ENCODE measurements at places on chromosomes 7 and 10.

- DNase-seq: no peak
Measured at GRCh38 chr10:56231436-56231835, 129.6 kb downstream of the ZWINT start.

DNA sequence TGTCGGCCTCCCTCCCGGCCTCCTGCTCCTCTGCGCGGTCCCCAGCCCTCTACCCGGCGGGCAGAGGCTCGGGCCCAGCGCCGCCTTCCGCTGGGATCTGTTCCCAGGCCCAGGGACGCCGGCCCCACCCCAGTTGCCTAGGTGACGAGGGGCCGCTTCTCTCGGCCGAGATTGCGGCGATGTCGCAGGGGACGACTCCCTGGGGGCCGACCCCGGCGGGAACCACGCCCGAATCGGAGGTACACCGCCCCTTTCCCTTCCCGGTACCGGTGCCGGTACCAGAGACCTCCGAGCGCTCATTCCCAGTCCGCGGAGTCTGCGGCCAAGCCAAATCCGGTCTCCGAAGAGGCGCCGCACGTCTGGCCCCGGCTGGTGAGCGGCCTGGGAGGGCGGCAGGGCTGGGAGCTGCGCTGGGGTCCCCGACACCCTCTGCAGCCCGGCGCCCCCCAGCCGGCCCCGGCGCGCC is at the start of gene CABCOCO1:
TSS of gene CABCOCO1 (plus strand) at position 136 of the 466 bp plus-strand sequence. CDS start at position 180, 44 bp downstream.
- DNase-seq: peak; percentile 3

DNA sequence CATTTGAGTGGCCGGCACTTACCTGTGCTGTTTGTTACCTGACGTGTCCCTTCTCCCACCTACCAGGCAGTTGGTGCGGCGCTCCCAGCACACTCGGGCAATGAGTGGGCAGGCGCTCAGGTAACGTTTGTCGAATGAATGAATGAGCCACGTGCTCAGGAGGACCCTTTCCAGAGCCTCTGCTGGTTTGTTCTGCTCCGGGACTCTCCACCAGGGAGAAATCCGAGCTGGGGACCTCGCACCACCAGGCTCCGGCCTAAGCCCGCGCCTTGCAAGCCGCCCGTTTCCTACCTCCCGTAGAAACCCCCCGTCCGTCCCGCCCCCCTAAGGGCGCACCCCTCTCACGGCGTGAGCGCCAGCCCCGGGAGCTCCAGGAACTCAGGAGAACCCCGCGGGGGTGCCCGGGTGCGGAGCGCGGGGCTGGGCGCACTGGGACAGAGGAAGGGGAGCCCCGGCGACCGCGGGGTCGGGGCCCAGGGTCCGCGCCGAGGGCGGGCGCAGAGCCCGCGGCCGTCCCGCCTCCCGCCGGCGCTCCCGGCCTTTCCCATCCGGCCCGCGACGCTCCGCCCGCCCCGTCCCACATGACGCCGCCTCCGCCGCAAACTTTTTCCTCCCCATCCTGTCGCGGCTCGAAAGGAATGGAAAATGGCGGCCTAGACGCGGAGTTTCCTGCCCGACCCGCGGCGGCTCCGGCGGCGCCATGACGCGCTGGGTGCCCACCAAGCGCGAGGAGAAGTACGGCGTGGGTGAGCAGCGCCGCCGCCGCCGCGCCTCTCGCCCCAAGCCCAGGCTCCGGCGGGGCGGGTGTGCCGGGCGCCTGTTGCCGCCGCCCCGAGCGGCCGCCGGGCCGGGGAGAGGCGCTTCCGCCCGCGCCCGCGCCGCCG is at the start of gene DOCK1:
TSS of gene DOCK1 (plus strand) at position 611 of the 884 bp plus-strand sequence. CDS start at position 701, 90 bp downstream.
- DNase-seq: peak; percentile 76

- no peak for DNase-seq
Measured at GRCh38 chr7:33593611-33594010, 311.7 kb upstream of the BMPER start.

GRCh38 chr10:6958711-6959110 is 378.6 kb upstream of the PRKCQ start:
- DNase-seq: no peak

GRCh38 chr10:14325325-14325955 is 5.3 kb downstream of the FRMD4A start:
- peak; percentile 71 for DNase-seq

GRCh38 chr7:95688931-95689495 is 83.3 kb upstream of the DYNC1I1 start:
- no peak for DNase-seq

GRCh38 chr7:2105280-2105679 is 127.5 kb downstream of the MAD1L1 start:
- DNase-seq: no peak

DNA sequence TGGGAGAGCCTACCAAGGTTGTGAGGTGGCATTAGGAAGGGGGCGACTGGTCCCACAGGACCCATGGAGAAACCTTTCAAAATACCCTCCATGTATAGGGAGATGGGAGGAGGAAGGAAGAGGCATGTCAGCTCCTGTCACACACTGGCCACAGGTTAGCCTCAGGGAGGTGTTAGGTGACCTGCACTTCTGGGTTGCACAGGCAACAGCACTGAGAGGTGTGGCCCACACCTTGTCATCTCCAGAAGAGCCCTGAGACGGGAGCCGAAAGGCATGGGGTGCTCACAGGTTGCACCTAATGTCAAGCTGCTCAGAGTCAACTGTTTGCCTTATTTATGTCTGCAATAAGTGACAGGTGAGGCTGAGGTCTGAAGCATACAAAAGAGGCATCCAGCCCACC is 14.6 kb upstream of the USP6NL start:
- DNase-seq: no peak

DNA sequence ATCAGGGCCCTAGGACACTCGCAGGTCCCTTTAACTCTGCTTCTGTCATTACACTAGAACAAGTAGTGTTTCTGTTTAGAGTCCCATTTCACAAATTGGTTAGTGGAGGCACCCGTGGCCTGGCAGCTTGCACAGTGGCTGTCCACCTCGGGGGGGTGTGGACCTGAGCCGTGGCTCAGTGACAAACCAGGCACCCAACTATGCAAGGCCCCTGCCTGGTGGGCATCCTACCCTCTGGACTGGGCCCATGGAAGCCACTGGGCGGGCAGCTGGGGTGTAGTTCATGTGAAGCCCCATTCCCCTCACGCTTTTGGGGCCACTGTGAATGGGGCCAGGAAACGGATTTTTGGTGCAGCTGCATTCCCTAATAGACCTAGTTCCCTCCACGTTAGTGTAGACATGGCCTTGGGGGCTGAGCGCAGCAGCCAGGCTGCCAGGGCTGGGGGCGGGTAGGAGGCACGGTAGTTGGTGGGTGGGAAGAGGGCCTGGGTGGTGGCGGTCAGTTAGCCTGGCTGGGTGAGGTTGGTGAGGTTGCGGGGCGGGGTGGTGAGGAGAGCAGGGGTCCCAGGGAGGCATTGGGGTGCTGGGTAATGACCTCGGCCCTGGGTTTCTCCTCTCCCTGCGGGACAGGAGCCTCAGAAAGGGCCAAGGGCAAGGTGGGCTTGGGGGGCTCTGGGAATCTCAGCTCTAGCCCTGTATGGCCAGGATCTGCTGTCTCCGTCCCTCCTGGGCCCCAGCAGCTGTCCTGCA is 18.7 kb downstream of the ZNF316 start:
- no peak for DNase-seq

GRCh38 chr7:84372712-84373111 is 178.1 kb upstream of the SEMA3A start:
- DNase-seq: peak; percentile 58

DNA sequence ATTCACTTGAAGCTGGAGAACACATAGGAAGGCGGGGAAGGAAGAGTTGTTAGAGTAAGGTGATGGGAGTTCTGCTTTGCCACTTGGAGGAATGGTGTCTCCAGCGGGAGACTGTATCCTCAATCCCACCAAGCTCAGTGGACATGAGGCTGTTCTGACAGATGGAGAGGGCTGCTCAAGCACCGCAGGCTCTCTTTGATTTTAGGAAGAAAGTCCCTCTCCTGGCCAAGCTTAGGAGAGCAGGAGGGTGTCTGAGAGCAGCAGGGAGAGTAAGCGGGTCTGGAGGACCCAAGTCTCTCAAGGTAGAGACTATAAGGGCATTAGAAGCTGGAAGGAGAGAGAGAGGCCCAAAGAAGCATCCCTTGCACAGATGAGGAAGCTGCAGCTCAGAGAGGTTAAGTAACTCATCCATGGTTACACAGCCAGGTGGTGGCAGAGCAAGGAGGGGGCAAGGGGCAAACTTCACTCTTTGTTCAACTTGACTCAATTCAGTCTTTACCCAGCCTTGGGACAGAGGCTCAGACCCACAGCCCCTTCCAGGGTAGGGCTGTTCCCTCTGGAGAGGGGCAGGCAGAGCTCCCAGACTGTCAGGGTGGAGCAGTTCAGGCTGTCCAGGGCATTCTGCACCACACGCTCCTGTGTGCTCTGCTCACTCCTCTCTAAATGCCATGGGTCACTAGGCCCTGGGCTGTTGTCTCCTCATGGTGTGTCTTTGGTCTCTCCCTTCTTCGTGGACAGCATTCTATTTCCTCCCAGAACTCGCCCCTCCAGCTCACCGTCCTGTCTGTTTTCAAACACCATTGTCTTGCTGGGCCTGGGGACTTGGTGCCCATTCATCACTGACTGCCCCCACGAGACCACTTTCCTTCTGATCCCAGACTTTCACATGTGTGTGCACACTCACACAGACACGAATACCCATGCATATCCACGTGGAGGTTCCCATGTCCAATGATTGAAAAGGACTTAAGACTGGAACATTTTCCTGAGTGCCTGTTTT is 8.9 kb downstream of the CHAT start:
- DNase-seq: no peak

GRCh38 chr10:12333380-12334185 is 15.8 kb upstream of the CAMK1D start:
- peak; percentile 90 for DNase-seq

DNA sequence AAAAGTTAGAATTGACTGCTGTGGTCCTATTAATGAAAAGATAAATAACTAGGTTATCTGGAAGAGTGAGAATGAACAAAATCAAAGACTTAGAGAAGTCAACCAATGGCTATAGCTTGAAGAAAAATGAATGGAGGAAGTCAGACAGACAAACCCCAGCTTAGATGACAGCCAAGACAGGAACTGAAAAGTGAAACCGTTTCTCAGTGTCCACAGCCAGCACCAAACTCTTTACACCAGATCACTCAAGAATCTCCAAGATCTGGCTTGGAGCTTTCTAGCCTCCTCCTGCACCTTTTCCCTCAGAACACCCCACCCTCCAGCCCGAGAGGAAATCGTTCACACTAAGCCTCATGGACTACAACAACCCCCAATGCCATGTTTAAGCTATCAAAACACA is 167.0 kb downstream of the SFMBT2 start:
- peak; percentile 63 for DNase-seq

GRCh38 chr7:155069992-155070751 is at the start of gene HTR5A:
TSS of gene HTR5A (plus strand) at chr7:155070324. CDS start at chr7:155070900, 576 bp downstream.
- peak; percentile 83 for DNase-seq

GRCh38 chr10:3761021-3761686 is 23.9 kb downstream of the KLF6 start:
- peak; percentile 86 for DNase-seq

- DNase-seq: no peak
Measured at GRCh38 chr7:34747176-34747781, 89.3 kb downstream of the NPSR1 start.

GRCh38 chr7:17446340-17446739 is 147.9 kb downstream of the AHR start:
- no peak for DNase-seq

DNA sequence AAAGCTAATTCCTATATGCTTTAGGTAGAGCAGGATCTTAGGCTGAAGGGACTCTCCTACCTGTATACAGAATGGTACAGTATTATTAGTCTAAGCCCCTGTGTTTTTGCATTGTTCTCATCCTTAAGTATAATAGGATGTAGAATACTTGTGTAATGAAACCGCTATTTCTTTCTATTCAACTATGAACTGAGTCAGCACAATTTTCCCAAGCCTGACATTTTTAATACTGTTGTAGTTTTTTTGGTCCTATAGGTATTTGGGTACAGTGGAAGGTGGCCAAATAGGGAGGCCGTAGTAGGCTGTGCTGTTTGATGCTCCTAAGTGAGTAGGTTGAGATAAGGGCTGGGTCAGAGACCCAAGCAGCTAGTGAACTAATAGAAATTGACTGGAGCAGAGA is 205.1 kb downstream of the MACC1 start:
- DNase-seq: no peak

Measured in suppressor macrophage treated with lipopolysaccharide for 4 hours (primary cell).